Aortic smooth muscle cell (primary cell): ENCODE measurements at places on chromosomes 7 and 10. TPM values are rescaled to one million over a fixed set of nuclear protein-coding genes. Genes with fewer than 3 reads are reported as not detected.

EBLN1 gene
- total RNA-seq: not detected in 2 replicates

PRLHR gene
- total RNA-seq: not detected in 2 replicates

ZP3 gene
- 0.92 and 0.99 TPM in 2 replicates for total RNA-seq

TMEM26 gene
- 4.8 and 12.2 TPM in 2 replicates for total RNA-seq

MRLN gene
- 0.12 TPM in 1 of 2 replicates, not detected in the other for total RNA-seq

MBLAC1 gene
- total RNA-seq: 2.5 and 3.2 TPM in 2 replicates

RTKN2 gene
- total RNA-seq: 2.9 and 5.0 TPM in 2 replicates

EVX1 gene
- total RNA-seq: not detected in 2 replicates

GPR15LG gene
- total RNA-seq: not detected in 2 replicates

CALML5 gene
- total RNA-seq: not detected in 2 replicates

STEAP4 gene
- 1.7 and 6.5 TPM in 2 replicates for total RNA-seq

FLNC gene
- total RNA-seq: 104 and 110 TPM in 2 replicates

AKR1C4 gene
- total RNA-seq: not detected in 2 replicates

CNTNAP2 gene
- total RNA-seq: not detected in 2 replicates

AUTS2 gene
- 2.4 and 4.6 TPM in 2 replicates for total RNA-seq

EFCAB10 gene
- not detected in 2 replicates for total RNA-seq

THSD7A gene
- 1.1 and 1.5 TPM in 2 replicates for total RNA-seq

NXPH1 gene
- not detected in 2 replicates for total RNA-seq
